Renal cortical epithelial cell (primary cell): ENCODE measurements at places on chromosomes 5 and 9. TPM values are rescaled to one million over a fixed set of nuclear protein-coding genes. Genes with fewer than 3 reads are reported as not detected.

KCNMB1 gene
- not detected in 2 replicates for total RNA-seq

C9orf50 gene
- total RNA-seq = 0.05 TPM in 1 of 2 replicates, not detected in the other

SHISAL2B gene
- 0.20 TPM in 1 of 2 replicates, not detected in the other for total RNA-seq

DNA sequence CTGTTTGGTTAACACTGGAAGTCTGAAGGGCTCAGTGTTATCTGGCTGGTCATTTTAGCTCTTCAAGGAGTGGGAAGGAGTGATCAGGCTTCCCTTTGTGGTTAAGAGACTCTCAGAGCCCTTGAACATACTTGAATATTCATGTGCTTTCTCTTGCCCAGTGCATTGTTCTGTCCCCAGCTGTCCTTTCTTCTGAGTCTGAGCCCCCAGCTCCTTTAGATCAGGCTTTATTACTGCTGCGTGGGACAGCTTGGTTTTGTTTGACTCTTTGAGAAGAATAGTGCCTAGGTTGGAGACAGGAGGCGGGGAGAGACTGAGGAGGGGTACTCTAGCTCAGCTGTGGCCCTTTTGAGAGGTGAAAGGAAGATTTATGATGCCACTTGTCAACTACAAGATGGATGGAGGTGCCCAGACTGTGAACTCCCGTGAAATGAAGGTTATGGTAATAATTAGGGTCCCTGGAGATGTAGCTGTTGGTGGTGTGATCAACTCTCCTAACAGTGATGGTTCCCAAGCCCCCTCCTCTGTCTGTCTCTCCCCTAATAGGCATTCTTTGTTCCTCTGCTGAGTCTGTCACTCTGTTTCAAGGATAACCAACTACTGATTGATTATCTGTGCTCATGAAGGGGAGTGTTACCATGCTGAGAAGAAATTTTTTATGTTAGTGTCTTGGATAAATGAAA lies 83.1 kb upstream of the GLRA1 start:
- DNase-seq = no peak

- no peak for DNase-seq
Observed at GRCh38 chr5:2848619-2849018, 97.1 kb upstream of the IRX2 start.

DNA sequence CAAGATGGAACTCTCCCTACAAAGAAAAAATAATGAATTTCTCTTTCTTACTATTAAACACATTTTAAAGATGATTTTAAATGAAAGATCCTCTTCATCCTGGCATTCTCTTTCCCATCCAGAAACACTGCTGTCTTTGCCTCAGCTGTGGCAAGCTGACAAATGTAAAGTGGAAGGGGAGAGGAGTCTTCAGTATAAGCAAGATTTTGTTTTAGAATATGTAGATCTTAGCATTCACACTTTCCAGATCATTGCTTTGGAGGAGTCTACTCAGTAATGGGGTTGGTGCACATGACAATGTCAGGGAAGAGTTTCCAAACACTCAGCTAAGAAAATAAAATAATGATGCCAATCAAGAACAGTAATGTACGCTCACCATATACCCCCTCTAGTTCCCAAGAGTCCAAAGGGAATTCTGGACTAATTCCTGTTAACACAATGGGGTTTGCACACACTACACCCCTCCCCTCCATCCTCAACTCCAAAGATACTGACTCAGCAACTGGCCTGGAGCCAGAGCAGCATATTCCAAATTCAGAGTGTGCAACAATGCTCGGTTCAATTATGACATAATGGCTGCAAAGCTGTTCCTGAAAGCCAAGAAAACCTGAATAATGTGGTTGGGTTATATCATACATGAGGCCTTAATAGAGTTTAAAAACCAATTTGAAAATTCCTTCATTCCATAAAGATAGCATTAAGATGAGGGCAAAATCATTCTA lies 4.6 kb downstream of the C5orf63 start:
- DNase-seq = peak; percentile 73

GRCh38 chr5:102700916-102701315 lies 54.2 kb upstream of the PAM start:
- DNase-seq = no peak
